ENCODE measurements at places on chromosomes 12 and 14.

GRCh38 chr12:86744547-86745212 lies 488.5 kb upstream of the MGAT4C start:
- no peak for DNase-seq

GRCh38 chr12:92341065-92341668 lies 195.5 kb upstream of the BTG1 start:
- DNase-seq: no peak

DNA sequence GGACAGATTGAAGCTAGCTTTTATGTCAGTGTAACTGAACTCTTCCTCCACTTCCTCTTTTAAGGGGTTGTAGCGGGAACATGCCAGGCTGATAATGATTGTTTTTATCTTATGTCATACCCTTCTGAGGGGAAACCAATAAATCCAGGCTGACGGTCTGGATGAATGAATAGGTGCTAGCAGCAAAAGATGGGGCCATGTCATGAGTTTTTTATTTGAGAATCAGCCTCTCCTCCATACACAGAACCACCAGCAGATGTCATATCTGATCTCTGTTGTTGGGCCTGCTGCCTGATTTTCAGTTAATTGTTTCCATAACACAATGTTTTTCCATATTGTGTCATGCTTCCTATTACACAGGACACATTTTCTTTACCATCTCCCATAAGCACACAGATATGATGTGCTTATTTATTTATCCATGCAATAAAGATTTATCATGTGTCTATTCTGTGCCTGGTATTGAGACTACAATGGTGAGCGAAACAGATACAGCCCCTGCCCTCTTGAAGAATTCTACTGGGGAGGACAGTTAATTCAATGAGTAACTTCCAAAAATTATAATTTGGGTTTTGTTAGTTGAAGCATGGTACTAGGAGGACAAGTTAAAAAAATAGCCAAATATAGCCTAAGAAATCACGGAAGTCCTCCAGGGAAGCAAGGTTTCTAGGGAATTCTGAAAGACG lies 33.6 kb upstream of the CRY1 start:
- DNase-seq: no peak

DNA sequence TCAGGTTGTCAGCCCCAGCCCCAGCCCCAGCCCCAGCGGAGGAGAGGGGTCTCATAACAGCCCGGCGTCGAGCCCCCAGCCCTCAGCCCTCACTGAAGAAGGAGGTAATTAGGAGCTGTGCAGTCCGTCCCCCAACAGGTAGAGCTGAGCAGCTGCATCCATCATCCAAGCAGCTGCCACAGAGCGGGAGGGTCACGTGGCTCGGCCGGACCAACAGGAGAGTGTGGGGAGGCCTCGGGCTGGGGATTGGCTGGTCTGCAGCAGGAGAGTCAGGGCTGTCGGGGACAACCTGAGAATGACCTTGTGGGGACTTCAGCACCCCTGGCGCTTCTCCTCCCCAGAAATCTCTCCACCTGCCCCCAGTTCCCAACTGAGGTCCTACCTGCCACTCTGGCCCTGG lies 29.6 kb downstream of the SMUG1 start:
- DNase-seq: peak; percentile 54

DNA sequence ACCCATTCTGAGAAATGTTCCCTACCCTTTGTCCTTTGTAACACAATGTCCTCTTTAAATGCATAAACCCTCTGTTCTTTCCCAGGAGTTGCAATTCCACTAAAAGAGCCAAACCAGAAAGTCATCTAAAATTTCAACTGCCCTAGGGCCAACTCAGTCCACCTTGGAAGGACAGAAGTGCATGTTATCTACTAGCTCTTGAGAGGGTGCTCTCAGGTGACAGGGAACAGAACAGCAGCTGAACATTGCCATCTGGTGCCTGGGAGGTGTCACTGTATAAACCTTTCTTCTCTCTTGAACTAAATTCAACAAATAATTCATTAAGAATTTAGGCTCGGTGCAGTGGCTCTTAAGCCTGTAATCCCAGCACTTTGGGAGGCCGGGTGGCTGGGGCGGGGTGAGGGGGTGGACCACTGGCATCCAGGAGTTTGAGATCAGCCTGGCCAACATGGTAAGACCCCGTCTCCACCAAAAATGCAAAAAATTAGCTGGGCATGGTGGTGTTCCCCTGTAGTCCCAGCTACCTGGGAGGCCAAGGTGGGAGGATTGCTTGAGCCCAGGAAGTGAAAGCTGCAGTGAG lies 10.3 kb upstream of the FERMT2 start:
- DNase-seq: no peak

GRCh38 chr12:101792046-101792931 lies 38.5 kb downstream of the GNPTAB start:
- no peak for DNase-seq

DNA sequence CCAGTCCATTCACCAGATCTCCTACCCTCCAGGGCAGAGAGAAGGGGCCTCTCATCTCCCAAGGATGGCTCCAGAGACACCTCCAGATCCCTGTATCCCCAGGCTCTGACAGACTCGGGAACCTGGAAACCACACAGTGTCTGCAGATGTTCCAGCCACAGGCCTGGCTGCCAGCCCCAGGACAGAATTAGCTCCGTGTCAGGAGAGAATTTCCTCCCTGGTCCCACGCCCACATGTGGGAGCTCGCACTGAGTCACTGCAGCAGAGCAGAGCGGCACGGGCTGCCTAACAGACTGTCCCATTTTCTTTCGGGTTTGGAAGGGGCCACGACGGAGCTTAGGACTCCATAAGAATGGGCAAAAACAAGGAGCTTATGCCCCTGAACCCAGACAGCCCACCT lies 33.6 kb downstream of the CMKLR1 start:
- DNase-seq: peak; percentile 94

DNA sequence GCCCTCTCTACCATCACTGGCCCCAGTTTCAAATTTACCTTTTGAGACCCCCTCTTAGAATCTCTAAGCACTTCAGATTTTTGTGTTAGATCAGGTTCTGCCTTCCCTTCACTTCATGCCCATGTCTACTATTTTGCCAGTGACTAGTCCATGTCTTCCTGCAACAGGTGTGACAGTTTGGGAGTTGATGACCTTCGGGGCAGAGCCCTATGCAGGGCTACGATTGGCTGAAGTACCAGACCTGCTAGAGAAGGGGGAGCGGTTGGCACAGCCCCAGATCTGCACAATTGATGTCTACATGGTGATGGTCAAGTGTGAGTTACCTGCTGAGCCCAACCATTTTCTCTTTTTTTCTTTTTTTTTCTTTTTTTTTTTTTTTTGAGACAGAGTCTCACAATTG lies 5.8 kb upstream of the PA2G4 start:
- DNase-seq: no peak

DNA sequence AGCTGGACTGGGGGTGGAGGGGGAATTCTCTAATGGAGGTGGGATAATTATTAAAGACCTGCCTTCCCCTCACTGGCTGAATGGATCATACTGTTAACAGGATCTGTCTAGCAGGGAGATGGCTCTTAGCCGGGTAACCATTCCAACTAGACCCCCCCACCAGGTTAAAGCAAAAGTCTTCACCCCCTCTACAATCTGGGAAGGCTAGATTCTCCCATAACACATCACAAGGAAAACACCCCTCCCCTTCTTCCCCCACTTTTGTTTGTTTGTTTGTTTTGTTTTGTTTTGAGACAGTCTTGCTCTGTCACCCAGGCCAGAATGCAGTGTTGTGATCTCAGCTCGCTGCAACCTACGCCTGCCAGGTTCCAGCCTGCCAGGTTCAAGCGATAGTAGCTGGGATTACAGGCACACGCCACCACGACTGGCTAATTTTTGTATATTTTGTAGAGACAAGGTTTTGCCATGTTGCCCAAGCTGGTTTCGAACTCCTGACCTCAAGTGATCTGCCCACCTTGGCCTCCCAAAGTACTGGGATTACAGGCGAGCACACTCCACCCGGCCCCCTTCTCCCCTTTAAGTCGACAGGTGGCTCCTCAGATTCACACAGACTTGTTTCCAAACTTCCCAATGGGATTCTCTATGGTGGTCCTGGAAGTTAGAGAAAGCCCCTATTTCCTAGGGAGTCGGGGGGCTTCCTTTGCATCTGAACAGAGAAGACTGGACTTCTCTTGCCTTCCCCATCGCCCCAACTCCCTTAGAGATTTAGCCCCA lies 3.5 kb upstream of the BAZ2A start:
- no peak for DNase-seq

- peak; percentile 35 for DNase-seq
Measured at GRCh38 chr14:61320806-61321384, 484 bp upstream of the PRKCH start.

DNA sequence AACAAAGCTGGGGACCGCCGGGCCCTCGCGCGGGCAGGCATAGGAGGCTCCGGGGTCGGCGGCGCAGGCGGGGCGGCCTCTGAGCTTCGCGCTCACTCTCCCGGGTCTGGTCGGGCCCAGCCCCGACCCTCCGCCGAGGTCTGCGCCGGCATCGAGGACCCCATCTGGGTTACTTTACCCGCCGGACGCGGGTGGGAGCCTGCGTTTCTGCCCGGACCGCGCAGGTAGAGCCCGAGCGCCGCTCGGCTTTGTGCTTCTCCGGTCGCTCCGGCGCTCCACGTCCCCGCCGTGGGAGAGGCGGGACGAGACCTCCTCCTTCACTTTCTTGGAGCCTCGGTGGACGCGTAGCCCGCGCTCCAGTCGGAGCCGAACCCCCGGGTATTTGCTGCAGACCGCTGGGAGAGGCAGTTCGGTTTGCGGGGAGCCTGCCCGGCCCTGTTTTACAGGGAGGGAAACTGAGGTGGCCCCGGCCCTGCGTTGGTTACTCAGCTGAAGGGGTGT lies 63.2 kb downstream of the FBXL14 start:
- no peak for DNase-seq

DNA sequence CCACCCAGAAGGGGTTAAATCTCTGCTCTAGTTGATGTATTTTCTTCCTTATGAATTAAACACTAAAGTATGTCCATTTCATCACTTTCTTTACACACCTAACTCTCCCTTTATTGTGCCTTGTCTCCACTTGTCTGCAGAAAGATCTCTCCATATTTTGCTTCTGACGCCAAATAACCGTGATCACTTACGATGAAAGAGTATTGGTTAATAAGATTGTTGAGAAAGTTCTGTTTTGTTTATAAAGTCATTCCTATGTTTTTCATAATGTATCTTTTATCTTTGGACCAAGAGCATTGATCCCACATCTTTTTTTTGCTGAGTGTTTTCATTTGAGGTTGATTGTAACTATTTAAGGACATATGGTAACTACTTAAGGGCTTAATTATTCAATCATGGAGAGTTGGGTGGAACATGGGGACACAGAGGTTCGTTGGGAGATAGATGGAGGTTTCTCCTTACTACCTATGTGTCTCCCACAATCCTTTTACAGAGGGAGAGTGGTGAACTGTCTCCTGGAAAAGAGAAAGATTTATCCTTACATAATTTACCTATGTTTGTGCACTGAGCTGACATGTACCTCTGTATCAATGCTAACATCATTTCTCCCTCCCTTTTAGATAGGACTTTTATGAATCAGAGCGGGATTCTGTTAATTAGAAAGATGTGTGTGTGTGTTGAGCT lies 120.7 kb upstream of the SLC38A2 start:
- DNase-seq: no peak

DNA sequence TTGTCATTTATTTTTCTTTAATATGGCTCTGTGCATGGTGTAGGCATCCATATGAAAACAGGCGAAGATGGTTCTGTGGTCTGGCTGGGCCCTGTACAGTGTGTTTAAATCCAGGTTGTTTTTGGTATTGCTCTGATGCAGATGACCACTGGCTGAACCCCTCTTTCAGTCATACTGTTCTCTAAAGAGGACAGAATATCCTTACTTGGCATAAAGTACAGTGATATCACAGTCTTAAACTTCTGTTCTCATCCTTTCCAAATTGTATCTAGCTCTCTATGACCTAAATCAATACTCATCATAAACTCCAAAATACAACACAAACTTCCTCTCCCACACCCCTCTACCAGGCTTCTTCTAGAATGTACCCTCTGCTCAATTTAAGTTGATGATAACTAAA lies 252.7 kb upstream of the FAR2 start:
- DNase-seq: no peak

DNA sequence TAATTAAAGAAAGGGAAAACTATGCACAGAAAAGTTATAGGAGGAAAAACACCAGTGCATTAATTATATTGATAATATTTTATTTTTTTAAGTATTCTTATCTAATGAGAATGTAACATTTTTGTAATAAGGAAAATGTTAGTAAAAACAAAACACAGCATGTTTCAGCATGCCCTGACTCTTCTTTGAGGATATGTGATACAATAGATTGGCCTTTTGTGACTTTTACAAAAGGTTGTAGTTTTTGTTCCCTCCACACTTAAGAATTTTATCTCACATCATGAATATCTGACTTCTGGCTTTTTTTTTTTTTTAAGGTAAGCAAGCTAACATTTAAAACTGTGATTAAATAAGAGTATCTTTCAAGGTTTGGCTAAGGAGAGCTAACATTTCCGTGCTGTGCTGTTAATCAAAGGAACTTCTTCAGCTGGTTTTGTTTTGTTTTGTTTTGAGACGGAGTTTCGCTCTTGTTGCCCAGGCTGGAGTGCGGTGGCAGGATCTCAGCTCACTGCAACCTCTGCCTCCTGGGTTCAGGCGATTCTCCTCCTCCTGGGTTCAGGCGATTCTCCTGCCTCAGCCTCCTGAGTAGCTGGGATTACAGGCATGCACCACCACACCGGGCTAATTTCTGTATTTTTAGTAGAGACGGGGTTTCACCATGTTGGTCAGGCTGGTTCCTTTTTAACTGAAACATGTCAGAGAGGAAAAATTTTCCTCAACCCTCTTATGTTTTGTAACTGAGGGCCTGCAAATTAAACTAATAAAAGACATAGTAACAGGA lies 30.8 kb upstream of the RESF1 start:
- no peak for DNase-seq

GRCh38 chr12:109555431-109556315 lies 17.6 kb downstream of the MMAB start:
- no peak for DNase-seq
